ENCODE measurements at places on chromosomes 16 and 17.
A peak's percentile ranks its signal among the peaks of the same experiment; 100 is the strongest.

GRCh38 chr16:70689970-70690891 is 4.4 kb upstream of the MTSS2 start:
- DNase-seq: no peak

- no peak for DNase-seq
Measured at GRCh38 chr16:11543661-11544393, 42.9 kb downstream of the LITAF start.

DNA sequence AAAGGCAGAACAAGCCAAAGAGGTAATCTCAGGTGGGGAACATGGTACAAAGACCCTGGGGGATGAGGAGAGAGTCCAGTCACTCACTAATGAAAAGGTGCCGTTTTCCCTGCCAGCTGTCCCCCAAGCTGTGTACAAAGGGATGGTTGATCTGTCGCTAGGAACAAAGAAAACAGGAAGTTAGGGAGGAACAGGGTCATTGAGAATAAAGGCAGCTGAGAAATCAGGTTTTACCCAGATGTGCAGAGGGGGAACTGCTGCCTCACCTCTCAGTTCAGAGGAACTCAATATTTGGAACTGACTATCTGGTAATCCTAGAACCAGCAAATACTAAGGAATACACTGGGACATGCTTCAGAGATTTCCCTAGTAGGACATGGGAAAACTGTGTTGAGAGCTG is 1.5 kb downstream of the RSKR start:
- DNase-seq: no peak

- no peak for DNase-seq
Measured at GRCh38 chr16:15759070-15759469, 97.8 kb downstream of the MYH11 start.

DNA sequence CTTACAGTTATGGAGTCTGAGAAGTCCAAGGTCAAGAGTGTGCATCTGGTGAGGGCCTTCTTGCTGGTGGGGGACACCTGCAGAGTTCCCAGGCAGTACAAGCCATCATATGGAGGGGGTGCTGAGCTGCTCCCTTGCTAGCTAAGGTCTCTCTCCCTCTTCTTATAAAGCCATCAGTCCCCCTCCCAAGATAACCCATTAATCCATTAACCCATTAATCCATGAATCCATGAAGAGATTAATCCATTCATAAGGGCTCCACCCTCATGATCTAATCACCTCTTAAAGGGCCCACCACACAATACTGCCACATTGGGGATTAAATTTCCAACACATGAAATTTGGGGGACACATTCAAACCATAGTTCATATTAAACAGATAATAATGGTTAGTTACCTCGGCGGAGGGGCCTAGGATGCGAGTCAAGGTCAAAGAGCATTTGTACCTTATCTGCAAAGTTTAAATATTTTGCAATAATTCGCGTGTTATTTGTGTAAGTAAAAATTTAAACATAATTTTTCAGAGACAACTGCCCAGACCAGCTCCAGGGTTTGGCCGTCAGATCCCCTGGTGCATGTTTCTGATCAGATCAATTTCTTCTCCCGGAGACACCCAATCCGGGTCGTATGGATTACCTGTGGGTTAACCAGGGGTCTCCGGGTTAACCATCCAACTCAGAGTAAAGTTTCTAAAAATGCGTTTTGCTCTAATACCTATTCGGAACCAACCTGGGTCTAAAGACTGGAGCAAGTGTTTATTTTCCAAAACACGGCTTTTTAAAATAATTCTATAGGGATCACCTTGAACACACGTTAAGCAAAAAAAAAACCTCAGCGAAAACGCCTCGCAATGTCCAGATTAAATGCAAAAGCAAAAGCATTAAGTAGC is 740 bp upstream of the POLR3E start:
- DNase-seq: peak; percentile 33

DNA sequence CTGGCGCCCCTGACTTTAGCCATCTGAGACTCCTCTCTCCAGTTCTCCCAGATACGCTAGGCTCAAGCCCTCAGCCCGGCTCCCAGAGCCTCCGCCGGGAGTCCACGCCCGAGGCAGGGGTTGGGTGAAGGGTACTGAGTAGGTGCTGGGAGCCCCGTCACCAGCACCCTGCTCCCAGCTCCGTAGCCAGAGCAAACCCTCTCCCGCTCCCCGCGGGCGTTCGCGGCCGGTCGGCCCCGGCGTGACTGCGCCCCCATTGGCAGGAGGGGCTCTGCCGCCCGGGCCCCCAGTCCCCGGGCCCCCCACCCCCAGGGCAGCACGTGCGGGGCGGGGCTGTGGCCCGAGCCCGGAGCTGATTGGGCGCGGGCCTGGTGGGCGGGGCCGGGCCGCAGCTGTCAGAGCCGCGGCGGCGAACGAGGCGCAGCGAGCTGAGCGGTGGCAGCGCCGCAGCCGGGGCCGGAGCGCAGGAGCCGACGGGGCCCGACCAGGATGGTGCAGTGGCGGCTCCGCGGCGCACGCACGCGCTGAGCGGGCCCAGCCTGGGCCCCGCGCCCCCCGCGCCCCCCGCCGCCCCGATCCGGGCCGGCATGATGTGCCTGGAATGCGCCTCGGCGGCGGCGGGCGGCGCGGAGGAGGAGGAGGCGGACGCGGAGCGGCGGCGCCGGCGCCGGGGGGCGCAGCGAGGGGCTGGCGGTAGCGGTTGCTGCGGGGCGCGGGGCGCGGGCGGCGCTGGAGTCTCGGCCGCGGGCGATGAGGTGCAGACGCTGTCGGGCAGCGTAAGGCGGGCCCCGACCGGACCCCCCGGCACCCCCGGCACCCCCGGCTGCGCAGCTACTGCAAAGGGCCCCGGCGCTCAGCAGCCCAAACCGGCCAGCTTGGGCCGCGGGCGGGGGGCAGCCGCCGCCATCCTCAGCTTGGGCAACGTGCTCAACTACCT is at the start of gene SPNS2:
Gene SPNS2 (plus strand): TSS at position 421 of the 937 bp plus-strand sequence. CDS start 167 bp downstream, at position 588.
- peak; percentile 42 for DNase-seq

DNA sequence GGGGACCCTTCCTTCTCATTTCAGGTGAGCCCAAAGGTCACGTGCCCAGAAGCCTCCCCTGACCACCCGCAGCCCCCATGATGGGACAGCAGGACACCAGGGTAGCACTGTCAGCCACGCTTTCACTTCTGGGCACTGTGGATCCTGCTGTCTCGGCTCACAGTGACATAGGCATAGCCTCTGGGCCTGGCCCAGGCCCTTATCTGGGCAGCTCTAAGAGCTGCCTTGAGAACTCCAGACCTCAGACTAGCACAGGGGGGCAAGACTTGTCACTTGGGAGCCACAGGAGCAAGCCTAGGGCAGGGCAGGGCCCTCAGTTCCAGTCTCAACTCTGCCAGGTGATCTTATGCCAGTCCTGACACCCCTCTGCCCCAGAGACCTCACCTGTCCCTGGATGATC is 4.7 kb downstream of the NATD1 start:
- DNase-seq: no peak

GRCh38 chr16:14564323-14564722 is 65.7 kb downstream of the PARN start:
- DNase-seq: no peak

- DNase-seq: no peak
Measured at GRCh38 chr16:27235938-27236245, 32.6 kb downstream of the KDM8 start.

DNA sequence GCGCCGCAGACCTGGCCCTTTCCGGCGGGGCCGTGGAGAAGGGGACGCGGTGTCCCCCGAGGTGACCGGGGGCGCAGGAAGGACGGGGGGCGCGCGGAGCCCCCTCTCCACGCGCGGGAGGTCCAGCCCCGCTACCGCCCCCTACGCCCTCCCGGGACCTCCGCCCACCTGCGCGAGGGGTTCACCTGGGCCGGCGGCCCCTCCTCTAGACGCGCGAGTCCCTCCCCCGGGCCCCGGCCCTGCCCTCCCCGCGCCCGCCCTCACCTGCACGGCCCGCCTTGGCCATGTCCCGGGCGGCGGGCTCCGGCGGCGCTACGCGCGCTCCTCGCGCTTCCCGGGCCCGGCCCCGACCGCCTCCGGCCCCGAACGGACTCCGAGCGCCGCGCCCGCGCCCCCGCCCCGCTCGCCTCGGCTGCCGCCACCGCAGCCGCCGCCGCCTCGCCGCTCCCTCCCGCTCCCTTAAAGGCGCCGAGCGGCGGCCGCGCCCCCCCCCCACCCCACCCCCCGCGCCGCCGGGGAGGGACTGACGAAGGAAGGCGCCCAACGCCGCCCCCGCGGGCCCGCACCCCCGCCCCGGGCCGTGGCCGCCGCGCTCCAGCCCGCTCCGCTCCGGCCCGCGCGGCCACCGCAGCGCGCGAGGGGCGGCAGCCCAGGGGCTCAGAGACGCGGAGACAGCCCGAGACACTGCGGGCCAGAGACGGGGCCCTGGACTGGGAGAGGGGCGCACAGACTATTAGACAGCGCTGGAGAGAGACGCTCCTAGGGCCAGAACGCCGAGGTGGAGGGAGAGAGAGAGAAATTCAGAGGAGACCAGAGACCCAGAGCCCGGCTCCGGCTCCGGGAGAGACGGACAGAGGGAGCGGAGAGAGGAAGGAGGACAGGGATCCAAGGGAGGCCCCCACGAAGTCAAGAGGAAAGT is at the start of gene PITPNM3:
Gene PITPNM3 (minus strand): TSS at position 435 of the 919 bp plus-strand sequence. CDS start 149 bp downstream, at position 286.
- DNase-seq: no peak

DNA sequence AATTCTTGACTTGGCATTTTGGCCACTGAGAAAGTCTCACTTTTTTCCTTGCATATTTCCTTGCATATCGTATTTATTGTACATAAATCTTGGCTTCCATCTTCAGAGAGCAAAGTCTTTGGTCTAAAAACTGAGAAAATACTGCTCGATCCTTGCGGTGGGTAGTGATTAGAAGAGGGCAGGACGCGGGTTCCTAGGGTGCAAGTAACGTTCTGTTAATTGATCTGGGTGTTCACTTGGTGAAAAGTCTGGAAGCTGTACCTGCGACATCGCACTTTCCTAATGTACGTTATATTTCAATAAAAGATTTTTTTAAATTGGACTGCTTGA is 758 bp upstream of the UBALD2 start:
- DNase-seq: no peak

DNA sequence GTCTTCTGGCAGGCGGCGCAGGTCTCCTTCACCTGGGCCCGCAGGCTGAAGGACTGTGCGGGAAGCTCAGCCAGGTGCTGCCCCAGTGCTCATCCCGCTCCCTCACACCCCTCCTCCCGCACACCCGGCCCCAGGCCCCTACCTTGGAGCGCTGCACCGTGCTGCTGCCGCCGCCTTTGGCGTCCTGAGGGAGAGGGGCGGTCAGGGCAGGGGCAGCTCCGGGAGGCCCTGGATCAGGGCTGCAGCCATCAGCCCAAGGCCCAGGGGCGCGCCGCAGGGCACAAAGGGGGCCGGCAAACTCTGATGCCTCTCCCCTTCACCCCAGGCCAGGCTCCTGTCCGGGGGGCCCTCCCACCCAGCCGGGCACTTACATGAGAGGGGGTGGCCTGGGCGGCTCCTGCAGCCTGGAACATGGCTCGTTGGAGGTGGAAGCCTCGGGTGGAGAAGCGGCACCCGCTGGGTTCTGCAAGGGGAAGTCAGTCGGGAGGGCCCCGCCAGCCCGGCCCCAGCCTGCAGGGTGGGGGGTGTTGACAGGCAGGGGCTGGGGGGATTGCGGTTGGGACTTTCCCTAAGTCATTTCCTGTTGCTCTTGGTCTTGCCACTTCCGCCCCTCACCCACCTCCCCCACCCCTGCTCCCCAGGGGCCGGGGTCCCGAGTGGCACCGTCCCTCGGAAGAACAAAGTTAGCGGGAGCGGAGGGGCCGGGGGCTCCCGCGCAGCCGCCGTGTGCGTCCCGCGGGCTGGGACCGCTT is 863 bp downstream of the LIMD2 start:
- DNase-seq: no peak

- no peak for DNase-seq
Measured at GRCh38 chr16:46787909-46788308, 39.8 kb upstream of the MYLK3 start.

DNA sequence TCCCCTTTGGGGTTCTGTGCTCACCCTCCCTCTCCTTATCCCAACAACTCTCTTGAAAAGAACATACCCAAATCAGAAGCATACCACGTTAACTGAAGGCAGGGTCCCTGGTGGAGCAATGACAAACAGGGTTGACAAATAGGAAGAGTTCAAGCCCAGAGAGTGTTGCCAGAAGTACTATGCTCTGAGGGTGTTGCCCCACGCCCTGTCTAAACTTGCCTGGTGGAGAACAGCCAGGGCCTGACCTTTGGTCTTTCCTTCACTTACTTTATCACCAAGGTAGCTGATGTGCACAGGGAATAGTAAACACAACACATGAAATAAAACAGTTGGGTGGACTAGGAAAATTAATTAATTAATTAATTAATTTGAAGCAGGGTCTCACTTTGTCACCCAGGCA is 23.3 kb downstream of the ZNF75A start:
- no peak for DNase-seq

- no peak for DNase-seq
Measured at GRCh38 chr16:65021852-65022595, 99.8 kb downstream of the CDH11 start.

DNA sequence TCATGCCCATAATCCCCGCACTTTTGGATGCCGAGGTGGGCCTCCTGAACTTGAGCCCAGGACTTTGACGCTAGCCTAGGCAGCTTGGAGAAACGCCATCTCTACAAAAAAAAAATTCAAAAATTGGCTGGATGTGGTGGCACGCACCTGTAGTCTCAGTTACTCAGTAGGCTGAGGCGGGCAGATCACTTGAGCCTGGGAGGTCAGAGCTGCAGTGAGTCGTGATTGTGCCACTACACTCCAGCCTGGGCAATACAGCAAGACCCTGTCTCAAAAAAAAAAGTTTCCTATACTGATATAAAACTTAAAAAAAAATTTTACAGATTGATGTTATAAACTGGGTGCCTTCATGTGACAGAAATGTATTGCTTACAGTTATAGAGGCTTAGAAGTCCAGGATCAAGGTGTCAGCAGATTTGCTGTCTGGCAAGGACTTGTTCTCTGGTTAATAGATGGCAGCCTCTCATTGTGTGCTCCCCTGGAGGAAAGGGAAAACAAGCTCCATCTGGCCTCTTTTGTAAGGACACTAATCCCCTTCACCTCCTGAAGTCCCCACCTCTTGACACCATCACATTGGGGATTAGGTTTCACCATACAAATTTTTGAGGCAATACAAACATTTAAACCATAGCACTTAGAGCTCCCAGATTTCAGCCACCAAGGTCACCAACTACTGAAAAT is 8.5 kb upstream of the CES3 start:
- no peak for DNase-seq

DNA sequence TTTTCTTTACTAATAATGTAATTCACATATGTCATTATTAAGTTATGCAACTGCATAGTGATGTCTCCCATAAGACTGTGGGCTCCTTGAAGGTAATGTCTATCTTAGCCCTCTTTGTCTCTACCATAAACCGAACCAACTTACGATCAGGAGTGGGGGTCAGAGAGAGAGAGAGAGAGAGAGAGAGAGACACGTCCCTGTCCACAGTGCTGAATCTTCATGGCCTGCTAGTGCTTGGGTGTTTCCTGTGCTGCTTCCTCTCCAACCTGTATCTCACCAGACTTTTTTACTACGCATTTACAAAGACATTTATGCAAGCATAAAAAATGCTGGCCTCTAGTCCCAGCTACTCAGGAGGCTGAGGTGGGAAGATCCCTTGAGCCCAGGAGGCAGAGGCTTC is 52.2 kb upstream of the HAPSTR1 start:
- no peak for DNase-seq

GRCh38 chr16:87274794-87275193 is 42.4 kb downstream of the C16orf95 start:
- no peak for DNase-seq
